ENCODE measurements at places on chromosomes 1 and 21.

DNA sequence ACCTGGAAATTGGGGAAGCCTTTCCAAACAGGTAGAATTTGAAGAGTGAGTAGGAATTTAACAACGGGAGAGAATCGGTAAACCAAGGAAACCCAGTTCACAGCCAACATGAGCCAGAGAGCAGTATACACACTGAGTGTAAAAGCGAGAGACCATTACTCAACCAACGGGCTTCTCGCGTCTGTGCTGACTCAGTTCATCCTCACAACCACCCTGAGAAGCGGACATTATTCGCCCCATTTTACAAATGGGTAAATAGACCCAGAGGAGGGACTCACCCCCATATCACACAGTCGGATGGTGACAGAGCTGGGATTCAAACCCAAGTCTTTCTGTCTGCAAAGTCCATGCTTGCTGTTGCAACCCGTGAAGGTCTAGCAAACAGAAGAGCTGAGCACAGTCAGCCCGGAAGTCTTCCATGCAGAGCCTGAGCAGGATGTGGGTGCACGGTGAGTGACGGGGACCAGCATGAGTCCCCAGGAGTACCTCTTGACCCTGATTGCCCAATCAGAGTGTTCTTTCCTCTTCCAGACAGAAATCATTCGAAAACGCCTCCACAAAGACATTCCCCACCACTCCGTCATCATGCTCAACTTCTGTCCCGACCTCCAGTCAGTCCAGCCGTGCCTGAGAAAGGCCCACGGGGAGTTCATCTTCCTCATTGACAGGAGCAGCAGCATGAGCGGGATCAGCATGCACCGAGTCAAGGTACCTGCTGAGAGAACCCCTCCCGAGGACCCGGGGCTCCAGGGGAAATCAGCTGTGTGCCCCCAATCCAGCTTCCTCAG, 32.3 kb downstream of the VWA5B1 start:
- peak; percentile 52 for DNase-seq

- peak; percentile 41 for DNase-seq
Observed at GRCh38 chr1:233294913-233295236, 650 bp downstream of the PCNX2 start.

DNA sequence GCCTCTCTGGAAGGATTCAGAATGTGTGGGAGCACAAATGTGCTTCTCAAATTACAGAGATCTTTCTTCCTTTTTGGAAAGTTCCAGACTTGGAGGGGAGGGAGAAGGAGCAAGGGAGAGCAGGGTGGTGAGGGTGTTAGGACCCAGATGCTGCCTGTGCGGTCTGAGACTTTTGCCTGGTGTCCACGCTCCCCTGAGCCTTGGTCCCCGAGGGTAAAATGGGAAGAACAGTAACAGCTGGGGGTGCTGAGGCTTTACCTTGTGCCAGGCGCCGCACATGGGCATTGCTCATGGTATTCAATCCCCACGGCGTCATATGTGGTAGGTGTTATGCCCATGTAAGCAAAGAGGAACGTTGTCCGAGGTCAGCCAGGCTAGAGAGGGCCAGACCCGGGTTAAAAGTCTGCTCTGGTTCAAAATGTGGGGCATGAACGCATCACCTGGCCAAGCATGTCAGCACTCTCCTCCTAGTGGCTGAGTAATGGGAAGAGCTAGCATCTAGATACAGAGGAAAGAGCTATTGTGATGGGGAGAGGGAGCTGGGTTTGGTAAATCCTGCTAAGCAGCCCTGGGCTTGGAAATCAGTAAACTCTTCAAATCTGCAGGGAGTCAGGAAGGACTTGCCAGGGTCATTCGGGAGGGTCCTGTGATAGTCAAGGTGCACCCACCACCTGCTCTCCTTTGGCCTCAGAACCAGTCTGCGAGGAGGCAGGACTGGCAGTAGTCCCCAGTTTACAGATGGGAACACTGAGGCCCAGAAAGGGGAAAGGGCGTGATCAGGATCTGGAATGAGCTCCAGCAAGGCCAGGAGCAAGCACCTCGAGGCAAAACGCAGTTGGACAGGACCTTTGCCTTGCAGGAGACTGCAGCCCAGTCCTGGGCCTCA, 4.5 kb upstream of the RUNX3 start:
- DNase-seq: no peak

DNA sequence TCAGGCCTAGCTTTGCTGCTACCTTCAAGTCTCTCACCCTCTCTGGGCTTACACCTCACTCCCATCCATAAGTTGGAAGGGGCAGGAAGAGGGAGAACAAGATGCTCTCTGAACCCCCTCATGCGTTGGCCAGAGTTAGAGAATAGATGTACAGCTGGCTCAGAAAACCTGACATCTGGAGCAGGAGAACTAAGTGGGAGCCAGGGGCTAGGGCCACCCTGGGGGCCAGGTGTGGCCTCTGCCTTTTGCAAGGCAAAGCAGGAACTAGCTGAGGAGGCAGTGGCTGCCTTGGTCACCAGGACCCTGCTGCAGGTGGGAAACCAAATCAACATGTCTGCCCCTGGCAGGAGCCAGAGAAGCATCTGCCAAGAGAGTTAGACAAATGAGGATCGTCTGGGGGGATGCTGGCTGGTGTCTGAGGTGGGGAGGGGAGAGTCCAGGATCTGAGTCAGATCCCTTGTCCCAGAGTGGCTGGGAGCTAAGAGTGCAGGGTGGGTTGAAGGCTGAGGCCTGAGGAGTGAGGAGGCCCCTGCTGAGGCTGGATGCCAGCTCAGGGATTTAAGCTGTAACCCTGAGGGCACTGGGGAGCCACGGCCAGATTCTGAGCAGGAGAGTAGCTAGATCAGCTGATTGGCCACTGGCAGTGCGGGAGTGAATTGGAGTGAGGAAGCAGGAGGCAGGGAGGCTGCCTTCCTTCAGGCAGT, 115.0 kb downstream of the EPHB2 start:
- no peak for DNase-seq

DNA sequence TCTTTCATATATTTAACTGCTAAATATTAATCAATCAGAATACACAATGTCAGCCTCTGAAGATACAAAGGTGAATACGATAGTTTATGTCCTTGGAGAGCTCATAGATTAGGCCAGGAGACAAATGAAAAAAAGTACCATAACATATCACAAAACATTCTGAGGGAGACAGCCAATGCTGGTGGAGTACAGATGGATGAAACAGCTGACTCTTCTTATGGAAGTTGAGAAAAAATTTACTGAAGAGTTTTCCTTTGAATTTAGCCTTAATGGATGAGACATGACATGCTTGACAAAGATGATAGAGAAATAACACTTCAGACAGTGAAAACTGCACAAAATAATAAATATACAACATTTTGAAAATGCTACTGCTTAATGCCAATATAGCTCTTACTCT, 193.5 kb downstream of the PDE4B start:
- DNase-seq: no peak

DNA sequence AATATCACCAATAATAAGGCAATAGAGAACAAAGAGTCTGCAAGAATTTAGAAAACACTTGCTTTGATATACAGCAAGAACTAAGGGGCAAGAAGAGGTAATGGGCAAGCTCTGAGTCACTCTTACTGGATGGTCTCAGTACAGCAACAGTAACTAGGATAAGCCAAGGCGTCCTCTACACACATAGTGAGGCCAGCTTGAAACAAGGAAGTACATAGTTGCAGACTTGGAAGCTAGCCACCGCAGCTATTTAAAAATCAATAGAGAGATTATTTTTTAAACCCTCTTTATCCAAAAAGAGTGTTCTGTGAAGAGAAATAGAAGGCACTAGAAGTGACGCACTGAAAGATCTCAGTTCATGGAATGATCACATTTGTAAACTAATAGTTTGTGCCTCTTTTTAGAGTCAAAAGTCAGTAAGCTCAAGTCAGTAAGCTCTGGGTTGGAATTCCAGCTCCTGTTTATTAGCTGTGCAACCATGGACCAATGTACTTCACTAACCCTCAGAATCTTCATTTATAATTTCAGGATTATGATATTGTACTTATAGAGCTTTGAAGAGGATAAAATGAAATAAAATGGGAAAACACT, 118.6 kb downstream of the AKT3 start:
- no peak for DNase-seq

DNA sequence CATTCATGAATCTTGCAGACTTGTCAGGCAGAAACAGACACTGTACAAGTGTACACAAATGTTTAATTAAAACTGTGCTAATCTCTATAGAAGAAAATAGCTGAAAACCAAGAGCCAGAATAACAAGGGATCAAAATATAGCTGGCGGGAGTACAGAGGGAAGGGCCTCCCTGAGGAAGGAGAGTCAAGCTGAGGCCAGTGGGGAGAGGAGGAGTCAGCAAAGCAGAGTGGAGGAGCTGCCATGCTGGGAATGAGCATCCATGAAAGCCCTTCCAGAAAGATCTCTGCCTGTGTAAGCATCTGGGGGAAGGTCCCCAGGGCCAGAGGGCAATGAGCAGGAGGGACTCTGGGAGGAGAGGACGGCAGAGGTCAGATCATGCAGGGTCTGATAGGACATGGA, 15.1 kb downstream of the SLAMF8 start:
- DNase-seq: no peak

DNA sequence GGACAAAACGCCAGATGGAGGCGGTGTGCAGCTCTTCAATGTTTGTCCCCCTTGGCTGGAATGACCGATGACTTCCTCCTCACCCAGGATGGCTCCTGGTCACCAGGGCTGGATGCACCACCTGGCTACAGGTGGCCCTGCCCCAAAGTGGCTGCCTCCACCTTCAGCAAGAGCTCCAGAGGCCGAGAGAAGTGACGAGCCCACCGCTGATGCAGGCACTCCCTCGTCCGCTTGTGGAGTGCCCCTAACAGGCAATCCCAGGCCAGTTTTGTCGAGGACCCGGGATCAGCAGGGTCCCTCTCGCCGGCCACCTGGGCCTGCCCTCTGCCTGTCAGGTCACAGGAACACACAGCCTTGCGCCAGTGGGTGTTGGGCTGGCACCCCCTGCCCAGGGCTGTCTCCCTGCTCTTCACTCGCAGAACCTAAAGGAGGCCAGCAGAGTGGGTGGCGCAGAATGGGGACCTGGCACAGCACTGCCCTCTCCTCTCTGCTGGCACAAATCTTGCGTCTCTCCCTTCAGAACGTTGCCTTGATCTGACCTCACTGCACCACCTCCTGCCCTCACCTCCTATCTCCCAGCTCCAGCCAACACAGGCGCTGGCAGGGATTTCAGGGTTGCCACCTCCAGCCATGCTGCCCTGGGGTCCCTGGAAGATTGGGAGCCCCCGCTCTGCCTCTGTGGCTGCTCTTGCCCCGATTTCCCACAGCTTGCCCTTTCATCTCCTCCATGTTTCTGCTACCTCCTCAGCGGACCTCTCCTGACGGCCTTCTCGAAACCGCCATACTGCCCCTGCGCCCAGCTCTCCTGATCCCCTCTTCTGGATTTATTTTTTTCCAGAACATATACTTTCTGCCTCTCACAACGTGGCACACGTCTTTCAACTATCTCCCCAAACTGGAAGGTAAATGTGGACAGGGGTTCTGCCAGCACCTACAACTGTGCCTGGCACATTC, 38.6 kb downstream of the SLC45A1 start:
- DNase-seq: no peak

DNA sequence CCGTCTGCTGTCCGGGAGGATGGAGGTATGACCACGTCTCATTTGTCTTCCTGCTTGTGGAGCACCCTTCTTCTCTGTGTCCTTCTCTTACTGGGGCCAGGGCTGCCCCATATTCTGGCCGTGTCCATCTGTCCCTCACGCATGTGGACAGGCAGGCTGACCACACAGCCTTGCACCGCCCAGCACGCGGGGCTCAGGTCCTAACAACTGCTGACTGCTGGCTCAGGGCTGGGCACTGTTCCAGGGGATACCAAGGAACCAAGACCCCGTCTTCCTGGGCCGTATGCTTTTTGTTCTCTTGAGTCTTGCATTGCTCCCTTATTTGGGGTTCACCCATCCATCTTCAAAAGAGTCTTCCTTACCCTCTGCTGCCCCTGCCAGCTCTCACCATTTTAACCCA, 17.5 kb upstream of the SPSB1 start:
- no peak for DNase-seq

DNA sequence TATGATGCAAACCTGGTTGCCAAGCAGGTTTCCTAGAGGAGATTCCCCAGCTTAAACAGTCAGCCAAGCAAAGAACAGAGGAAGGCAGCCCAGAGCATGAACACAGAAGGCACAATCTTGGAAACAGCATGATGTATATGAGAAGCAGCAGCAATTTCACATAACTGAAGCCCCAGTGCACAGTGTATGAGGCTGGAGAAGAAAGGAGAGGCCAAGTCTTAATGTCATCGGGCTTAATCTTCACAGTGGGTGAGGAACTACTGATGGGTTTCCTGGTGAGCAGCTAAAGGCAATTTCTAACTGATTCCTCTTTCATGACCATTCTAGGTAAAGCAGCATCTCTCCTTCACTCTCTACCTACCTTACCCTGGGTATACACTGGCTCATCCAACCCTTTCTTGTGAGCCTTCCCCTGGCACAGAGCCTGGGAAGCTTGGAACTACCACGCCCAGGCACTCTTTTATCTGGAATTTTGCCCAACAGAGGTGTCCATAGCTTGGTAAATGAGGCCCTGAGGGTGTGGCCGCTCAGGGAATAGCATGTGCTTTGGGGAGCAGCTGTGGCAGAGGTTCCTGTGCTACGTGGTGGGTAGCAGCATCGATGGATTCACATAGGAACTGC, 22.0 kb downstream of the FYB2 start:
- no peak for DNase-seq

GRCh38 chr1:228021355-228022030, 14.7 kb downstream of the WNT3A start:
- DNase-seq: no peak

All from CD4-positive, alpha-beta T cell treated with Interleukin-10 for 1 hour (primary cell).